ENCODE measurements at places on chromosomes 3 and 15.

DNA sequence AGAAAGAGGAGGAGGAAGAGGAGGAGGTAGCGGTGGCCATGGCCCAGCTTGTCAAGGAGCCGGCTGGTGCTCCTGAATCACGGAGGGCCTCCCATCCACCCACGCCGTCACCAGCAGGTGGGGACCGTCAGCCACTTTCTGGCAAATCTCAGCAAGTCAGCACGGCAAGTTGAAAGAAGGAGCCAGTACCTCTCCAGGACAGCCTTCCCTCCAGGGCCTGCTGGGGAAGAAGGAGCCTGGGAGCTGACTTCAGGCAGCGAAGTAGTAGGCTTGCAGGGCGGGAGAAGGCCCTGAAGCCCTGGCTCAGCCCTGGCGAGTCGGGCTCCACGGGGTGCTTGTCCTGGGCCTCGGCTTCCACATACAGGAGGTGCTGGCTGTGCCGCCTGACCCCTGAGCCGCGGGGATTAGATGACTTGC is 99.2 kb upstream of the TRPM1 start:
- DNase-seq: peak; percentile 2

DNA sequence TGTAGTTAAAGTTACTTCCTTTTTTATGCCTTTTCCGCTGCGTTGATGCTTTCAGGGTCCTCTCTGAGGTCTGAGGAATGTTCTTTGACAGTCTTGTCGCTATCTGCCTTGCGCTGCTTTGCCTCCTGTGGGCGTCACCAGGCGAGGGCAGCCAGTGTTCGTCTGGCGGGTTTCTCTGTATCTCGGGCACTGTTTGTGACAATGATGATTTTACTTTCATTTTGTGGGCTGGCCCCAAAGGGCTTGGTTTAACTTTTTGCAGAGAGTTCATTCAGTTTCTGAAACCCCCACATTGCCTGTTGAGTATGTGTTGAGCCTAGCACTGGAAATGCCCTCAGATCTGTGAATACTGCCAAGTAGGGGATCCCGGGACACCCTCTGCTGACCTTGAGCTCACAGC is 24.6 kb upstream of the SACM1L start:
- no peak for DNase-seq

- no peak for DNase-seq
Observed at GRCh38 chr3:153042088-153042487, 119.9 kb upstream of the RAP2B start.

DNA sequence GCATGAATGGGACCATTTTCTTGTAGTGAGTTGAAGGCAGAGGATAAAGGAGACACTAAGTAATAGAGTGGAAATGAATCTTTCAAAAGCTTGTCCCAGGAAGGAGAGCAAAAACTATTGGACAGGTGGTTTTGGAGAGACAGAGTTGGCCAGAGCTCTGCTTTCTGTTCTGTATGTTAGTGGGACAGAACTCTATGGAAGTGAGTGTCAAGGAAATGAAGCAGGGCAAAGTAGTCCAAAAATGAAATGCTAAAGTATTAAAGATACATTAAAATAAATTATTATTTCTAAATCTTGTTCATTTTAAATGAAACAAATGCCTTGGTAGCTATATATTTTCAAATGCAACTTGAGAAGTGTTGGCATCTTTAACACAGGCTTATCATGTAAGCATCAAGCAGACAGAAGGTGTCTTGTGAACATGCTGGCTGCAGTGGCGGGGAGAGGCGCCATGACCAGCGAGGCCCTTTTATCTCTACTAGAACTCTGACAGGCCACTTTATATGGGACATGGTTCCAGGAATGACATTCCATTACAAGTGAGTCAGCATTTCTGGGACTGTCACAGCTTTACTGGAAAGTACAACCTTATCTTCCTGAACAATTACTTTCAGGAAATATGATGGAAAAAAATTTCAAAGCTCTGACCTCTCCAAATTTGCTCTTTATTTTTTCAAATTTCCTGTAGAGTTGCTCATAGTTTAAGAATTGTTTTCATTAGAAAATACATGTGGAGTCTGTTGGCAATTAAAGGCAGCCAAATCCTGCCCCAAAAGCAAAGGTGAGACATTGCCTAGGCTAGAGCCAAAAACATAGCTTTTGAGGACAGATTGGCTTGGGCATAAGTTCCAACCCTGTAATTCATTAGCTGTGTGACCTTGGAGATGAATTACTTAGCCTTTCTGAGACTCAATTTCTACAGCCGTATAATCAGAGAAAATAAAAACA is 106.5 kb downstream of the ECT2 start:
- no peak for DNase-seq

DNA sequence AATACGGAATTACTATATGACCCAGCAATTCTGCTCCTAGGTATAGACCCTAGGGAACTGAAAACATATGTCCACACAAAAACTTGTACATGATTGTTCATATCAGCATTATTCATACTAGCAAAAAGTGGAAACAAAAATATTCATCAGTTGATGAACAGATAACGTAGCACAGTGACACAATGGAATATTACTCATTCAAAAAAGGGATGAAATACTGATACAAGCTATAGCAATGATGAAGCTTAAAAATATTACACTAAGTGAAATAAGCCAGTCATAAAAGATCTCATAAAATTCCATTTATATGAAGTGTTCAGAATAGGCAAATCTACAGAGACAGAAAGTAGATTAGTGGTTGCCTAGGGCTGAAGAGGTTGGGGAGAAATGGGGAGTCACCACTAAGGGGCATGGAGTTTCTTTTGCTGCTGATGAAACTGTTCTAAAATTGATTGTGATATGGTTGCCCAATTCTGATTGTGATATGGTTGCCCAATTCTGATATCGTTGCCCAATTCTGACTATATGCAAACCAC is 10.5 kb downstream of the C15orf61 start:
- DNase-seq: peak; percentile 88

DNA sequence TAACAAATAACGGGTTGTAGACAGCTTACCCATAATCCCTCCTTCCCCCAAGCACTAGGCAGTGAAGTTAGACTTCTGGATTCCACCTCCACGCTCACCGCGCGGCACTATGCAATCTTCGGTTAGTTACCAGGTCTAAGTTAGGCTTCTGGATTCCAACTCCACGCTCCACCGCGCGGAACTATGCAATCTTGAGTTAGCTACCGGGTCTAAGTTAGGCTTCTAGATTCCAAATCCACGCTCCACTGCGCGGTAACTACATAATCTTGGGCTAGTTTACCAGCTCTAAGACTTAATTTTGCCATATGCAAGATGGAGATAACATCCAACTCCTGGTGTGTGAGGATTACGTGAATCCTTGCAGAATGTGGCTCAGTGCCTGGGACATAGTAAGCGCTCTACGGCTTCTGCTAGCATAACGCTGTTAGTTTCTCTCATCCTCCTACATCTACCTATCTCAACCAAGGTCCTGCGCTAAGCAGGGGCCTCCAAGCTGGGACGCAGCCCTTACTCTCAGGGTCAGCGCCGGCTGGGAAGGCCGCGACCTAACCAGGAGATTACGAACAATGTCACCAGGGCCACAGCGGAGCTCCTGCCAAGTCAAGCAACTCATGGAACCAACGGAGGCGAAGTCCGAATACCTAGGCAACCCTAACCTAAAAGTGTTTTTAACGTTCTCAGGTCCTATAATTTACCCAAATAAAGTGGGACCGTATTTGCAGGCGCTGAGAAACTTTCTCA is 497 bp upstream of the RPLP1 start:
- DNase-seq: peak; percentile 30

DNA sequence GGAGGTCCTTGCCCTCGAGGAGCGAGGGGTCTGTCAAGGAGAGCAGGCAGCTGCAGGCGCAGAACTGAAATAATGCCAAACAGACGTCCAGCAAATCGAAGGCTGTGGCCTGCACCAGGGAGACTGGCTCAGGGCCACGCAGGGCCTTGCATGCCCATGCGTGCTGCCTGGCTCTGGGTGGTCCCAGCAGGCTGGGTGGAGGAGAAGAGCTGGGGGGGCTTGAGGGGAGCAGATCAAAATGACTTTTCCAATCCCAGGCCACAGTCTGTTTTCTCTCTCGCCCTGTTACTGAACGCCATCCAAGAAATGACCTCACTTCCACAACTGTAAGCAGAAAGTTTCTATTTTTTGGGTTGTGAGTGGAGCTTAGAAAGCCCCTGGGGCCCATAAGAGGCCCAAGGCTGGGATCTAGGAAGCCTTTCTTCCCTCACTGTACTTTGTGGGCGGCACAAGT is 96.9 kb upstream of the RPL32 start:
- DNase-seq: no peak

GRCh38 chr3:43958005-43958770 is 267.4 kb downstream of the ABHD5 start:
- DNase-seq: no peak

- DNase-seq: no peak
Observed at GRCh38 chr3:158430448-158430847, 140.5 kb upstream of the MLF1 start.

- DNase-seq: no peak
Observed at GRCh38 chr3:171465763-171466162, 5.6 kb upstream of the TNIK start.

DNA sequence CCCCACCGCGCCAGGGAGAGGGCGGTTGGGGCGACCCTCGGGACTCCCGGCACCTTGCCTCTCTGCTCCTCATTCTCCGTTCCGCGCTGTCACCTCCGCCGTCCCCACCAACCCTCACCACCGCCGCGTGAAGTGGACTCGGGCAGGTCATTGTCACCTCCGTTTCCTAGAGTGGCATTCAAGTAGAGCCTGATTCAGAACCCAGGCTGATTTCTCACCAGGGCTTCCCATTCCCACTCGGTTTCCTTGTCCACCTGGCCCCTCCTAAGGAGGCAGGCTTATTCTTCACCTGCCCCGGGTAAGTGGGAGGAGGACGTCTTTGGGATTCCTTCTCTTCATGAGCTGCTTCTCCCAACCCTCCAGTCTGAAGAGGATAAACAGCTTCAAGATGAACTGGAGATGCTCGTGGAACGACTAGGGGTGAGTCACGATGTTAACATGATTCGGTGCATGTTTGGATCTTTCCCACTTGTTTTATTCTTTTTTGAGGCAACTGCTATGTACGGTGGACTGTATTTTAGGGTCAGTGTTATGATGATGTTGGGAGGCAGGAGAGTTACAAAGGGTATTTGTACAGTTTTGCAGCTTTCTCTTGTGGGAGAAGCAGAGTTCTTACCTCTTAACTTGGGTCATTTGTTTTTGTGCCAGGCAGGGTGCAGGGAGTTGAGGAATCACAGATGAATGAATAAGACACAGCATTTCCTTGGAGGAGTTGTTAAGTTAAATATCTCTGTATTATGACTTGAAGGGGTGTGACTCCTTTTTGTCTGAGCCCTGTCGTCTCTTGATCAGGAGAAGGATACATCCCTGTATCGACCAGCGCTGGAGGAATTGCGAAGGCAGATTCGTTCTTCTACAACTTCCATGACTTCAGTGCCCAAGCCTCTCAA is 692 bp downstream of the PSMD2 start:
- peak; percentile 55 for DNase-seq

DNA sequence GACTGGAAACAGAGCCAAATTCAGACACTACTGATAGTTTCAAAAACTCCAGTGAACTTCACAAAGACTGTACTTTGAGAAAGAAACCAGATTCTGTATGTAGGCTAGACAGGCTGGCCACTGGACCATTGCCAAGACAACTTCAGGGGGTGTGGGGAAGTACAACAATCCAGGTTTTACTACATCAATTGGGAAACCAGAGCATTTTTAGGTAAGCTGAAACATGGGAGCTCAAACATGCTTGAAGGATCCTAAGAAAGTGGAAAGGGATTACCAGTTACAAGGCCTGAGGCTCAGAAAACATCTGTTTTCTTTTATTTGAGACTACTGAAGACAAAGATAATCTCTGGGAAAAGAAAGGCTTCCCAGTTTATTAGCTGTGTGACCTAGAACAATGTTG is 26.9 kb upstream of the ZNF280D start:
- DNase-seq: peak; percentile 45

- DNase-seq: no peak
Observed at GRCh38 chr3:141798448-141798845, 35.2 kb downstream of the GRK7 start.

Measured in HFFc6 (cell line).